ENCODE measurements at places on chromosomes 5 and 9.

- DNase-seq = no peak
Measured at GRCh38 chr5:114953565-114953964, 216.1 kb downstream of the TRIM36 start.

DNA sequence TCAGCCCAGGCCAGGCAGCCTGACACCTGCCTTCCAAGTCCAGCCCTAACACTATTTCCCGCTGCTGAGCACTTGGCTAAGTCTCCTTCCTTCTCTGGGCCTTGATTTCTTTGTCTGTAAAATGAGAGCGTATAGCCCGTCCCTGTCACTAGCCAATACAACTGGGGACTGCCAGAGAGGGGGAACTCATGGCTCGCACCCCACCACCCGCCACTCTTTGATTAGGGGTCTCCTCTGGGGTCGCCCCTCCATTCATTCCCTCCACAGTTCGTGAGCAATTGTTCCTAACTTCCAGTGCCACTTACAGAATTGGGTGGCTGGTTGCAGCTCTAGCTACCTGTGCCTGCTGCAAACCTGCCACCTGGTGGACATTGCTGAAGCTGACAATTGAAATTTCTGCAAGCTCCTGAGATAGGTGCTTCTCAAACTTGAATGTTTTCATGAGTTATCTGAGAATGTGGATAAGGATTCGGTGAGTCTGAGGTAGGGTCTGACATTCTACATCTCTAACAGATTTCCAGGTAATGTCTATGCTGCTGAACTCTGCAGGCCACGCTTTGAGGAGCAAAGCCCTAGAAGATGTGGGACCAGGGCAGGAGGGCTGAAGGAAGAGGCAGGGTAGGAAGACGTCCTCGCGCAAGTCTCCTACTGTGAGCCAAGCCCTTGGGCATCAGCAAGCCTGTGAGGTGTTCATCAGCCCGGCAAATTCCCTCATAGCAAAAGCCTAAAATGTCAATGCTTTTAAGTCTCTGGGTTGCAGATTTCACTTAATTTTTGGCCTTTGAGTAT lies 13.3 kb upstream of the RECK start:
- peak; percentile 59 for DNase-seq

DNA sequence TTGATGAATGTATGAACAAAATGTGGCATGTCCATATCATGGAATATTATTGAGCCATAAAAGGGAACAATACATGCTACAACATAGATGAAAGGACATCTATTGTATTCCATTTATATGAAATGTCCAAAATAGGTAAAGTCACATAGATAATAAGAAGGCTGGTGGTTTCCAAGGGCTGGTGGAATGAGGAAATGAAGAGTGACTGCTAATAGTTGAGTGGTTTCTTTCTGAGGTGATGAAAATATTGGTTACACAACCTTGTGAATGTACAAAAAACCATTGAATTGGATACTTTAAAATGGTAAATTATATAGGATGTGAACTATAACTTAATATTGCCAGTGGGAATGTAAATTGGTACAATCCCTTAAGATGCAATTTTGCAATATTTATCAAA lies 5.2 kb downstream of the ARSB start:
- no peak for DNase-seq

GRCh38 chr9:101458963-101459631 lies 23.5 kb upstream of the ALDOB start:
- DNase-seq = no peak

DNA sequence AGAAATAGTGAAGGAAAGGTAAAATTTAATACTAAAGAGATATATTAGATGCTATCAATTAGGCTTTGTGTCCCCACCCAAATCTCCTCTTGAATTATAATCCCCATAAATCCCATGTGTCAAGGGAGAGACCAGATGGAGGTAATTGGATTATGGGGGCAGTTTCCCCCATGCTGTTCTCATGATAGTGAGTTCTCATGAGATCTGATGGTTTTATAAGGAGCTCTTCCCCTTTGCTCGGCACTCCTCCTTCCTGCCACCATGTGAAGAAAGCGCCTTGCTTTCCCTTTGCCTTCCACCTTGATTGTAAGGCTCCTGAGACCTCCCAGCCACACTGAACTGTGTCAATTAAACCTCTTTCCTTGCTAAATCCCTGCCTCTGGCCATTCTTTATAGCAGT lies 697.0 kb upstream of the RGMB start:
- DNase-seq = no peak

- no peak for DNase-seq
Measured at GRCh38 chr5:148060309-148060708, 3.5 kb upstream of the SPINK5 start.

DNA sequence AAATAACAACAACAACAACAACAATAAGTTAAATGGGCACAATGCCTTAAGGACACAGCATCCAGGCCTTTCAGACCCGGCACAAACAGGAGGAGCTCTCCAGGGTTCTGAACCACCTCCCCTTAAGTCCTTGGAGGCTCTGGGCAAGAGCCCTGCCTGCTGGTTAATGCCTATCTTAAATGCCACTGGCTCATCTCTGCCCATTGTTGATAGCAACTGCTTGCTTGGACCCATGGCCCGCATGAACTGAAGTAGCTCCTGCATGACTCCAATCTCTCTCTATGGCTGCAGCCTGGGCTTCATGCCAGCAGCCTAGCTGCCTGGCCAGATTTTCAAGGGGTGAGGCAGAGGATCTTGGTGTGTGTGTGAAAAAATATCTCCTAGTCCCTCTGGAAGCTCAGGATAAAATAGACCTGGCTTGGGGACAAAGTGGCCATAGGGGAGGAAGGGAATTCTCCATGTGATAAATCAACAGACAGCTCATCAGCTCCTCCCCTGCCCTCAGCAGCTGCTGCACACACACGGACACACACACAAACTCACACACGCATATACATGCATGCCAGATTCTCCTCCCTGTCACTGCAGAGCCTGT lies 27.4 kb downstream of the FAM219A start:
- DNase-seq = peak; percentile 18

- no peak for DNase-seq
Measured at GRCh38 chr9:95783426-95783975, 92.0 kb upstream of the ERCC6L2 start.

DNA sequence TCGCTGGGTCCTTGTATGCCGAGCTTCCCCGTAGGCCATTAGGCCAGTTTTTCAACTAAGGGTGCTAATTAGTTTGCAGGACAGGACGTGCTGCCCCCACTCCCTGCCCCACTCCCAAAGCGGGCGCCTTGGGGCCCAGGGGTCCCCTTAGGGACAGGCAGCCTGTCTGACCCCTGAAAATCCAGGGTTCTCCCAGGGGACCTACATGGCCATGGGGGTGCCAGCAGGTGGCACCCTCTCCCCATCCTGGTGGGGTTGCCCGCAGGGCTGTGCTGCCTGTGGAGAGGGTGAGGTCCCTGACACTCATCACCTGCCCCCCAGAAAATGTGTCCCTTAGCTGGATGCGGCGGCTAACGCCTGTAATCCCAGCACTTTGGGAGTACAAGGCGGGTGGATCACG lies 8.5 kb upstream of the CCDC187 start:
- no peak for DNase-seq

- DNase-seq = no peak
Measured at GRCh38 chr9:78777747-78778146, 480.8 kb downstream of the PSAT1 start.

DNA sequence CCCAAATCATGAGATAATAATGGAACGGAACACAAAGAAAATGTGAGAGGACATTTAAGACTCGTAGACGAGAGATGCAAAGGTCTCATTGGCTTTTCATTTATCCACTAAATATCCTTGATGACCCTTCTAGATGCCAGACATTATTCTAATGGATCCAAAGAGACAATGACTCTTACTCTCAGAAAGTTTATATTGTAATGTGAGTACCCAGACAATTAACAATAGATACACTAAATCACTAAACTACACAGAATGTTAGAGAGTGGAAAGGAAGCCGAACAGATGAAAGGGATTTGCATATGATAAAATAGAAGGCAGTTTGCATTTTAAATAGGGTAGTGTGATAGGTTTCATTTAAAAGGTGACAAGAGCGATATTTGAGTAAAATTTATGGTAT lies 973.3 kb downstream of the TAF11L14 start:
- DNase-seq = no peak

DNA sequence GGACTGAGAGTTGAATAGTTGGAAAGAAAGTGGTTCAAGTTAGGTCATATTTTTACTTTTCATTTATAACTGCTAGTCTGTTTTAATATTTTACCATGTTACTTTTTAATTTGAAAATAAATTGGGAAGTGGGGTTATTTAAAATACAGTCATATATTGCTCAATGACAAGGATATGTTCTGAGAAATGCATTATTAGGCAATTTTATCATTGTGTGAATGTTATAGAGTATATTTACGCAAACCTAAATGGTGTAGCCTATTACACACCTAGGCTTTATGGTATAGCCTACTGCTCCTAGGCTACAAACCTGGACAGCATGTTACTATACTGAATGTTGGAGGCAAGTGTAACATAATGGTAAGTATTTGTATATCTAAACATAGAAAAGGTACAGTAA lies 5.2 kb downstream of the CCDC152 start:
- DNase-seq = no peak

DNA sequence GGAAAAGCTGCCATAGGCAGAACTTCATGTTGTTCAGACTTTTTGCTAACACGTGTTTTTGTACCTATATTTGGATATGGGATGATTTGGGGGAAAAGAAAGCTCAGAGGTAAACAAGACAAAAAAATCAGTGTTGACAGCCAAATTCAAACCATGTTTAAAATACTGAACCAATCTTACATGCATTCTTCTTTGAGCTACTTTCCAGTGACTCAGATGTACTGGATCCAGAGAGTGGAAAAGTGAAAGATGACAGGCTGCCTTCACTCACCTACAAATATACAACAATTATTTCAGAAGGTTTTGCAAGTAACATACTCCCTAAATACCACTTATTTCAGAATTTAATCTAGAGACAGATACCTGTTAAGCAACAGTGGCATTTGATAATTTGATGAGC lies 165.7 kb downstream of the MPDZ start:
- no peak for DNase-seq

DNA sequence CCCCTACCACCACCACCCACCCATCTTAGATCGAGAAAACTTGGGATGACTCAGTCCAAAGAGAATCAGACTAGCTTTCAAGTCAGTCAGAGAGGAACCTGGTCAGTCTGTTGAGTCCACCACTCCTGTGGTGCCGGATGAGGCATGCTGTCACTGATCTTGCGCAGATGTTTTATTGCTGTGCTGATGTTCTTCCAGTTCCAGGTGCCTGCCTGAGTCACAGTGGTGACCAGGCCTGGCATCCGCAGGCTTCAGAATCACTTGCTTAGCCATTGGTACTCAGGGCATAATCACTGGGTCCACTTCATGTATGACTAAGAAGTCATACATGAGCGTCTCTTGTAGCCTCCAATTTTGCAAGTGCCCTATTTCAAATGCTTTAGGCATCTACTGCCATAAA lies 114.1 kb downstream of the MUSK start:
- DNase-seq = no peak

- no peak for DNase-seq
Measured at GRCh38 chr5:132471151-132471907, 19.2 kb downstream of the IRF1 start.

- no peak for DNase-seq
Measured at GRCh38 chr5:179307931-179308471, 37.3 kb downstream of the ADAMTS2 start.

GRCh38 chr5:171115519-171115918 lies 193.5 kb upstream of the TLX3 start:
- no peak for DNase-seq

GRCh38 chr5:75034137-75034739 lies 18.1 kb downstream of the GCNT4 start:
- no peak for DNase-seq

DNA sequence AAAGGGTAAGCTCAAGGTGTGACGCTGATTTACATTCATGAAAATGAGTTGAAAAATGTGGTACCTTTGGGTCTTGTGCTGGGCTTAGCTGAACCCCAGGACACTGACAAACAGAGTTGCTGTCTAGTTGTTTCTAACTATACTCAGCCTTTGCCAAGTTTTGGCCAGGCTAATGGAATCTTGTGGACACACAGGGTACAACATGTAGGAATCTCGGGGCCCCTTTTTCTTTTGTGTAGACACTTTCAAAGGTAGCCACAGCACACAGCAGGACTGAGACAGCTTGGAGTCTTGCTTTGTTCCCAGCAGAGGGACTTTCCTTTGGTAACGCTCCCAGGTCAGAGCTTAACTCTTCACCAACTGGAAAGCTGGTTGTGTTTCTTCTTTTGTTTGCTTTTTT lies 7.8 kb downstream of the LIX1 start:
- no peak for DNase-seq

- peak; percentile 37 for DNase-seq
Measured at GRCh38 chr9:19102181-19102630, 498 bp downstream of the HAUS6 start.

GRCh38 chr9:136847088-136847825 lies 2.0 kb upstream of the PHPT1 start:
- no peak for DNase-seq

DNA sequence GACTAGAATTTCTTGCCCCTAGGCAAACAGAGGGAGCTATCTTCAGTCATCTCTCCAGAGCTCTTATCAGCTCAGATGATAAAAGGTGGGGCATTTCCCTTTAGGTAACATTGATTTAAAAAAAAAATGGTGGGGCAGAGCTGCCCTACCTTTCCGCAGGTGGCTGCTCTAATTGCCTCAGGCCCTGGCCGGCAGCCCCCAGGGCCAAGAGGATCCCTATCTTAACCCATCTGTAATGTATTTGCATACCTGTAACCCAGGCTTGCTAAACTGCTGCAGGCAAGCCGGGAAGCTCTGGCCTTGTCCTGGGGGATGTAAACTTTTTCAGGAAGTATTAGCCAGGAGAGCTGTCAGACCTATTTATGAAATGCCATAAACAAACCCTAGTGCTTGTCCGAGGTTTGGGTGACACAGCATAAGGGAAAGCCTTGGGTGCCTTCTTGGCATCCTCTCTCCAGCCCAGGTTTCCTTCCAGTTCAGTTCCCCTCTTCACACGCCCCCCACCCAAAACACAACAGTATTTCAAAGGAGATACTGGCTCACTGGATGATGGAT lies 20.9 kb upstream of the ZSWIM6 start:
- DNase-seq = no peak

DNA sequence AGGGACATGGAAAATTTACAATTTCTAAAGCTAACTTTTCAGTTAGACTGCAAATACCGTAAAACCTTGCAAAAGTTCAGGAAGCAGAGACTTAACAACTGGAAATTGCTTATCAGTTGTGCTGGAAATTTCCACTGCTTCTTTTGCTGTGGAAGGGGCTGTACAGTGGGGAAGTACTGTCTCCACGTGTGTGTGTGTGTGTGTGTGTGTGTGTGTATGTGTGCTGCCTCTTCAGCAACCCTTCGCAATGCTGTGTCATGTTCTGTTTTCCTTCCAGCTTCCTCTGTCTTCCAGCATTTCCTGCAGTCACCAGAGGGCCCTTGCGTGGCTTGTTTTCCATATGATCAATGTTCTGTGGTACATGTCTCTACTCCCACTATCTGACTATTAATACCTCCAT lies 87.5 kb upstream of the RANBP3L start:
- DNase-seq = peak; percentile 33
